ENCODE measurements at places on chromosomes 5 and 9.

GRCh38 chr5:143606043-143606752 is 202.7 kb upstream of the NR3C1 start:
- no peak for DNase-seq

DNA sequence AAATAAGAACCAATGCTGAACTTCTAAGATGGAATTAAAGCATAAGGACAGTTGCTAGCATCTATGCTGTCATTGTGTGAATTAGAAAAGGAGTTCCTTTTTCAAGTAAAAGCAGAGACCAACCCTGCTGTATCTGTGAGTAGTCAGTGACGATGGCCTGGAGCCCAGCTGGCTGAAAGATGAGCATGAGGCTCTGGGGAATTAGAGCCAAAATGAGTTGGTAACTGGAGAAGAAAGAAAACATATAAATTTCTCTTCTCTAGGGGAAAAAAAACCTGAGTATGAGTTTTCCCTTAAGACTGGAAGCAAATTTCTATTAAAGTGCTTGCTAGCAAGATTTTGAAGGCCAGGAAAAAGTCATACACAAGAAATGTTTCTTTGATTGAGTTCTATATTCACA is 1.6 kb upstream of the SPZ1 start:
- no peak for DNase-seq

DNA sequence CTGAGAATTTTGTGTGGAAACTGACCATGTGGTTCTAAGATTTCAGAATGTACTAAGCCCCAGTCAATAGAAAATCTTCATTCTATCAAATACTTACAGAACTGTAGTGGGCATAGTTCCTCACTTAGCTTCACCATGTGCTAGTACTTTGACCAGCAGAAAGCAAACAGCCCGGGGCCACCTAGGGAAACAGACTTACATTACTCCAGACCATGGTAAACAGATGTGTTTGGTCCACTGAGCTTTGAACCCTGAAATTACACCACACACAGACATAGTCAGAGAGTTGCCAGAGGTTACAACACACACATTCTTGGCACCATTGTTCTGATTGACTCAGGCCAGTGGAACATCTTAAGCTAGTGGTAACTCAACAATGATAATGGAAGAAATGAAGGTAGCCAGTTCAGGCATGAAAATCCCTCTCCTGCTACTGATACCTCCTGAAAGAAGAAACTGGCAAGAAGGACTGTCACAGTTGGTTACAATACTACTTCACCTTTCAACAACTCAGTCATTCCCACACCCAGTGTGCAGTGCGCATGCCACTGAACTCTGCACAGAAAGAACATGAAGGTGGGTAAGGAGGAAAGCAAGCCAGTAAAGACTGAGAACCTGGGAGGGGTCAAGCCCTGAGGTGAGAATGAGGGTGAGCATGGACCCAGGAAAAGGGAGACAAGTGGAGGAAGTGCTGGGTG is 18.7 kb upstream of the LECT2 start:
- DNase-seq = no peak

- no peak for DNase-seq
These were observed 42.4 kb downstream of the NTRK2 start for GRCh38 chr9:84711936-84712335.

DNA sequence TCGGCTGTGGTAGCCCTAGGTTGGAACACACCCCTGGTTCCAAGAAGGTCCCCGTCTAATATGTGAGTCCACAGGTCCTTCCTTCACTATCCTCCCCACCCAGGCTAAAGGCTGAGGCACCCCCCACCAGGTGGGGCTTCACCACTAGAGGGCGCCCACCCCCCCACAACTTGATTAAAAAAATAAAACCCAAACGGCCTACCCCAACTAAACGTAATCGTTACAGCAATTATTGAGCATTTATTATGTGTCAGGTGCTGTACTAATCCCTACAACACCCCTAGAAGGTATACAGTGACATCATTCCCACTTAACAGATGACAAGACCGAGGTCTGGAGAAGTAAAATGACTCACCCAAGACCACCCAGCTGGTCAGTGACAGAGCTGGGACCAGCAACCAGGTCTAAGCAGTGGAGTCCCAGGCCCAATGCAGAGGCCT is 65.0 kb downstream of the FGF18 start:
- peak; percentile 60 for DNase-seq

DNA sequence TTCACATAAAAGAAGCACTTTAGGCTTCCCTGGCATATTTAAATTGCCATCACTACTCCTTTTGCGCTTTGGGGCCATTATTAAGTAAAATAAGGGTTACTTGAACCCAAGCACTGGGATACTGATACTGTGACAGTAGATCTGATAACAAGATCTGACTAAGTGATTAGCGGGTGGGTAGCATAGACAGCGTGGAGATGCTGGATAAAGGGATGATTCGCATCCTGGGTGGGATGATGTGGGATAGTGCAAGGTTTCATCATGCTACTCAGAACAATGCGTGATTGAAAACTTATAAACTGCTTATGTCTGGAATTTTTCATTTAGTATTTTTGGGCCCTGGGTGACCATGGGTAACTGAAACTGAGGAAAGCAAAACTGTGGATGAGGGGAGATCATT is 75.1 kb downstream of the PTTG1 start:
- no peak for DNase-seq

GRCh38 chr9:116074658-116075057 is 78.9 kb upstream of the PAPPA start:
- DNase-seq = no peak

GRCh38 chr9:115944166-115944948 is 209.2 kb upstream of the PAPPA start:
- no peak for DNase-seq

Measured in NAMALWA (cell line).